ENCODE measurements at places on chromosomes 7 and 10.

GRCh38 chr7:132666071-132666773 is 90.0 kb upstream of the PLXNA4 start:
- no peak for DNase-seq

DNA sequence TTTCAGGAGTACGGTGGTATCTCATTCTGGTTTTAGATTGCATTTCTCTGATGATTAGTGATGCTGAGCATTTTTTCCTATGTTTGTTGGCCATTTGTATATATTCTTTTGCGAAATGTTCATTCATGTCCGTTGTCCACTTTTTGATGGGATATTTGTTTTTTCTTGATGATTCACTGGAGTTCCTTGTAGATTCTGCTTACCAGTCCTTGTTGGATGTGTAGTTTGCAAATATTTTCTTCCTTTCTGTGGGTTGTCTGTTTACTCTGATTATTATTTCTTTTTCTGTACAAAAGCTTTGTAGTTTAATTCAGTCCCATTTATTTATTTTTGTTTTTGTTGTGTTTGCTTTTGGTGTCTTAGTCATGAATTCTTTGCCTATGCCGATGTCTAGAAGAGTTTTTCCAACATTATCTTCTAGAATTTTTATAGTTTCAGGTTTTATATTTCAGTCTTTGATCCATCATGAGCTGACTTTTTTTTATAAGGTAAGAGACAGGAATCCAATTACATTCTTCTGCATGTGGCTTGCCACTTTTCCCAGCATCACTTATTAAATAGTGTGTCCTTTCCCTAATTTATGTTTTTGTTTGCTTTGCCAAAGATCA is 320.5 kb downstream of the MAGI2 start:
- no peak for DNase-seq

DNA sequence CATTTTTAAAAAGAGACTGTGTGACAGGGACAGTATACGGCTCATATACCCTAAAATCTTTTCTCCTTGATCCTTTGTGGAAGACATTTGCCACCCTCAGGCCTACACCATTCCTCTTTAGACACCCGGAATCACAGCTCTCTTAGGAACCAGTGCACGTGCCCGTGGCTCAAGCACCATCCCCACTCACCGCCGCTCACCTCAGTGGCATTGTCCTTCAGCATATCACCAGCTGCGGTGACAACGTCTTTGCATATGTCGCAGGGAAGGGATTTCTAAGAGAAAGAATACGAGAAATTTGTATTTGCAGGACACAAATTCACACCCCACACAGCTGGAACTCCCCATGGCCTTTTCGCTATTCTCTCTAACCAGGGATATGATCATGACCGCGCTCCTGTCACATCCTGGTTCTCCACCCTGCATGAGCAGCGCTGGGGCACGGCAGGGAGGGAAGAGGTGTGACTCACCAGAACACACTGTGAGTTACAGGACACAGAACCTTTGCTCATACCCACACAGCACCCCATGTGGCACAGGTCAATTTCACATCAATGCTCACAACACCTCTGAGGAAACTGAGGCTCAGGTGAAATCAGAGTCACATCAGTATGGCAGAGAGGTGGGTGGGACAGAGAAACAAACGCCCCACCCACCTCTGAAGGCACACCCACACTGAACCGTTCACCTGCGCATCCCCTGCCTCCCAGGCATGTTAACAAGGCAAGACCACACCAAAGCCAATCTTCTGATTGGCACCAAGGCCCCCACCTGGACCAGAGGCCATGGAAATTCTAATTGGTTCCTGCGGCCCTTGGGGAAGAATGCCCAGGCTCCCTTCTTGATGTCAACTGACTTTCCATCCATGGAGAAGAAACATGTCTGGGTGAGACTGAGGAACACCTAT is 19.2 kb downstream of the PSAP start:
- no peak for DNase-seq

DNA sequence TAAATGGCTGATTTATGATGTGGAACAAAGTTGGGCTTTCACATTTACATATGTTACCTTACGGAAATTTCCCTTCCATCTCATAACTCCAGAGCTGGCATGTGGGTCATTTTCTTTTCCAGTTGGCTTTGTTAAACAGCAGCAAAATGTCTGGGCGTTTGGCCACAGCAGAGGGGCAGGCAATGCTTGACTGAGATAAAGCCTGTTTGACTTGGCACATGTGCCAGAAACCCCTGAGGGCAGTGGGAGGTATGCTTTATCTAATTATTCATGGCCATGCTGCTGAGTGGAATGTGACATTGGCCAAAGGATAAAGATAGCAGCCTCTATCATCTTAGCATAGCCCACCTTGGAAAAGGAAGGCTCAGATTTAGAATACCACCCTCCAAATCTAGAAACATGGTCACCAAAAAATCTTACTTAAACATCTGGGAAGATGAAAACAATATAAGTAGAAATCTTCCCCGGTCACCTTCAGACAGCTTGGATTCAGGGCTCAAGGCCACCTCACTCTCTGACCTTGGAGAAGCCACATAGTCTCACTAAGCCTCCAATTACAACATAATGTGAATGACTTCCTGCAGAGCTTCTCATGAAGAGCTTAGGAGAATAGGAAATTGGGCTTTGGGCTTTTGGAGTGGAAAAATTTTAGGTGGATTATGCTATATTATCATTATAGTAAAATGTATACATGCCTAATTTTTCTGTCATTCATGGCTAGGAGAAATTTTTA is 101.5 kb downstream of the GRM3 start:
- no peak for DNase-seq

GRCh38 chr10:88178758-88179157 is 315.3 kb downstream of the PTEN start:
- no peak for DNase-seq

DNA sequence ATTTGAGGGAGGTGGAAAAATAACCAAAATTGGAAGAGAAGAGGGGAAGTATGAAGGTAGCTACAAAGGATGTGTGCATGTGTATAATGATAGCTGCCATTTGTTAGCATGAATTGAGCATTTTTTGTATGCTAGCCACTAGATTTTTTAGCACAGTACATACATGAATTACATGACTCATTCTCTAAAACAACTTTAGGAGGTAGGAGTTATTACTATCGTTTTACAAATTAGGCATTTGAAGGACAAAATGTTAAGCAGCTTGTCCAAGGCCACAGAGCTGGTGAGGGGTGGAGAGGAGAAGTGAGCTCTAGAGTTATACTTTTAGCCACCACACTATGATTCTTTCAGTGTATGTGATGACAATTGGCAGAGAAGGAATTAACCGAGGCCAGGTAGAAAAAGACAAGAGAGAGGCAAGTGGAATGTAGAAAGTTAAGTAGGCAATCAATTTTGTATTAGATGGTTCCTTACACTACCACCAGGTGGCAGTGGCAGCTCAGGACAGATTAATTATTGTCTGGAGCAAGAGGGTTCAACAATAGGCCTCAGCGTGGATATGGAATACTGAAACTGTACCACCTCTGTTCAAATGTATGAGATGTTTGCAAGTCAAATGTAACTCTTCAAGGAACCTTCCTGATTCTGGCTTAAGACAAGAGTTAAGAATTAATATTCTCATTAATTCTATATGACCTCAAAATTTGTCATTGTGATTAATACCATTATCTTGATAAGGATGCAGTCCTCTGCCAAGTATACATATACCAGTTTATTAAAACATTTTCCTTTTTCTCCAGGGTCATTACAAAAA is 128.0 kb downstream of the MBL2 start:
- no peak for DNase-seq

GRCh38 chr10:119535305-119535704 is 7.2 kb downstream of the RGS10 start:
- DNase-seq, result no peak
